ENCODE measurements at places on chromosomes 11 and 22.
A peak's percentile ranks its signal among the peaks of the same experiment; 100 is the strongest.

GRCh38 chr11:1022411-1022810 lies 14.1 kb downstream of the MUC6 start:
- DNase-seq = no peak

GRCh38 chr11:46857666-46858065 lies 11.6 kb upstream of the CKAP5 start:
- DNase-seq = no peak

- DNase-seq = peak; percentile 47
Observed at GRCh38 chr22:26753125-26753862, 95.9 kb downstream of the MIAT start.

- no peak for DNase-seq
Observed at GRCh38 chr22:27857443-27857842, 55.9 kb upstream of the MN1 start.

- no peak for DNase-seq
Observed at GRCh38 chr22:44665115-44665514, 36.9 kb upstream of the PRR5 start.

DNA sequence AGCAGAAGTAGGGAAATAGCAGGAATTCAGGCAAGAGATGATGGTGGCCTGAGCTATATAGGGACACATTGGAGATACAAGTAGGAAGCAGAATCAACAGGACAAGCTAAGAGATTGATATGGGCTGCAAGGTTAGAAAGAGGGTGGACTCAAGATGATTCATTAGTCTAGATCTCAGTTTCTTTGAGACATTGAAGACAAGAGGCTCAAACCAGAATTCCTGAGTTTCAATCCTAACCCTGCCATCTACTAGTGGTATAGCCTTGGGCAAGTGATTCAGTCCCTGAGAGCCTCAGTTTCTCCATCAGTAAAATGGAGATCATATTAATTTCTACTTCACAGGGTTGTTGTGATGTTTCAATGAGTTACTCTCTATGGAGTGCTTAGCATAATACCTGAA lies 53.1 kb upstream of the NAV2 start:
- no peak for DNase-seq

Measured in mesendoderm (in vitro differentiated cells).